PC-3 (cell line): ENCODE measurements at places on chromosomes 11 and 22.

DNA sequence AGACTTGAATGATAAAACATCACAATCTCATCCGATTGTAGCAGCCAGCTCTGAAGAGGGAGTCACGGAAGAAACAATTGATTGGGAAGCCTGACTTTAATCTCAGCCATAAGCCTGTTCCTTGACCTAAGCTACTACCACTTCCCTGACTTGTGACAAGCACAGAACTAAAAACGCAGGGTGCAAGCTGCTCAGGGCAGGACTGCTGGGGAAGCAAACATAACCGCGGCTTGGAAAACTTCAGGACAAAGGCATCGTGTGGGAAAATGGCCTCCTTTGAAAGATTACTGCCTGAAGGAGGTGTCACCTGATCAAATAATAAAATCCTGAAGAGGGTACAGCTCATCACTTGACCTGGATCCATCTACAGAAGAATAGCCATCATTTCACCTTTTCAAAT lies 595.3 kb upstream of the CADM1 start:
- no peak overlapping the region for H3K4me3 ChIP-seq
- no peaks in the 10 kb centered on the region for H3K36me3 ChIP-seq
- DNase-seq: no peak
- H3K4me1 ChIP-seq: no peaks in the 10 kb centered on the region

GRCh38 chr22:46542011-46542985 lies 4.9 kb upstream of the CELSR1 start:
- no peaks in the 10 kb centered on the region for H3K36me3 ChIP-seq
- no peaks in the 10 kb centered on the region for H3K27me3 ChIP-seq

DNA sequence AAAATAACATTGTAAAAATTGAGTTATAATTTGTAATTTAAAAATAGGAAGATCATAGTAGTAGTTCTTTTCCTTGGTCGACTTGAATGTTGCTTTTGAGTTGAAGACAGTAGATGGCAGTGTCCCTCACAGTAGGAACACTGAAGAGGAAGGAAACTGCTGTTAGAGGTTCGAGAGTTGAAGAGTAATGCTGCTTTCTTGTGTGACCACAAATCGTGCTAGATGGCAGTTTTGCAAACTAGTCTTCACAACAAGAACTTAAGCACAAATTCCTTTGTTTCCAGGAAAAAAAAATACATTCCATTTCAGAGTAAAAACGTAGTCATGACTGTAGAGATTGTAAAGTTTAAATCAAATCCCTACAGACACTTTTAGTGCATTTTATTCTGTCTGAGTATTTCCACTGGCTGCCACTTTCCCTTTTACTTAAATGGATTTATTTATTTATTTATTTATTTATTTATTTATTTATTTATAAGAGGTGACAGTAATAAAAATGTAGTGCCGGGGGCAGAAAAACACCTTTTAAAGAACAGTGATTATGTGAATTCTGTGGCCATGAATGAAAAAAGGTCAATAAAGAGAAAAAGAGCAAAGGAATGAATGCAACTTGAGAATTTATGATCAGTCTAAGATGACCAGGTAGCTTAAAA lies 54.6 kb downstream of the SPECC1L start:
- H3K27ac ChIP-seq: no peak overlapping the region
- H3K4me3 ChIP-seq: no peak overlapping the region
- H3K27me3 ChIP-seq: no peaks in the 10 kb centered on the region
- peaks cover 27% of the 10 kb centered on the region for H3K36me3 ChIP-seq
- DNase-seq: peak; percentile 47

GRCh38 chr11:130786586-130786985 lies 129.7 kb downstream of the SNX19 start:
- H3K4me3 ChIP-seq: no peak overlapping the region
- peaks cover 46% of the 10 kb centered on the region for H3K4me1 ChIP-seq

GRCh38 chr11:82308979-82309378 lies 424.7 kb downstream of the FAM181B start:
- H3K4me1 ChIP-seq: no peaks in the 10 kb centered on the region
- H3K27me3 ChIP-seq: no peaks in the 10 kb centered on the region
- DNase-seq: no peak
- no peak overlapping the region for H3K4me3 ChIP-seq
- H3K36me3 ChIP-seq: no peaks in the 10 kb centered on the region

DNA sequence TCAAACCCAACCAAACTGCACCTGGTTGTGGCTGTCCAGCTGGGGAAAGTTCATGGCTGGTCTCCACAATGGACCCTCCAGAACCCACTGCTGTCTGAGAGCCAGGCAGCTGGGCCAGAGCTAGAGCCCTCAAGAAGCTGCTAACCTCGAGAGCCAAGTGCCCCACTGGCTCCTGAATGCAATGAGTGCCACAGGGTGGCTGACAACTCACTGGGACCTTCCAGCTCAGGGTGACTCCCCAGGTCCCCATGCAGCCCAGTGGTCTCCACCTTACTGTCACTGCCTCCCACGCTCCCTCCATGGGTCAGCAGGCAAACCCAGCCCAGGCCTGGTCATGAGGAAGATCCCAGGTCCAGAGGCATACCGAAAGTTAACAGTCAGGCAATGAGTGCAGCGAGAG lies 8.0 kb upstream of the CHST1 start:
- H3K4me3 ChIP-seq: no peak overlapping the region
- no peak for DNase-seq
- H3K36me3 ChIP-seq: no peaks in the 10 kb centered on the region

DNA sequence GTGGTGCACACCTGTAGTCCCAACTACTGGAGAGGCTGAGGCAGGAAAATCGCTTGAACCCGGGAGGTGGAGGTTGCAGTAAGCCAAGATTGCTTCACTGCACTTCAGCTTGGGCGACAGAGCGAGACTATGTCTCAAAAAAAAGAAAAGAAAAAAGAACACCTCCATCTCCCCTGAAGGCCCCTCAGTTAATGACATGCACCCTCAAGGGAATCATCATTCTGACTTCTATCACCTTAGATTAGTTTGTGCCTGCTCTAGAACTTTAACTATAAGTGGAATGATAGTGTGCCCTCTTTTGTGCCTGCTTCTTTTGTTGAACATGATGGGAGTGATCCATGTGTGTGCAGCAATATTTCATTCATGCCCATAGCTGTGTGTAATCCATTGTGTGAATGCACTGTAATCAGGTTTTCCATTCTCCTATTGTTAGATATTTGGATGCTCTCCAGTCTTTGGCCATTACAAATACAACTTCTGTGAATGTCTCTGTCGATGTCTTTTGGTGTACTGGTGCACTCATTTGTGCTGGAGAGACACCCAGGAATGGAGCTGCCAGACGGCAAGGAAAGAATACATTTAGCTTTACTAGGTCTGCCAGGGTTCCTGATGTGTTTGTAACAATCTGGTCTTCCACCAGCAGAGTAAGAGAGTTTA lies 883 bp upstream of the VPREB3 start:
- DNase-seq: no peak
- no peak overlapping the region for H3K4me3 ChIP-seq
- peaks cover 5% of the 10 kb centered on the region for H3K4me1 ChIP-seq
- no peaks in the 10 kb centered on the region for H3K36me3 ChIP-seq

- 0 out of 2 replicates have a peak, but pooled peaks cover 6% of the 10 kb centered on the region for H3K36me3 ChIP-seq
- peak; percentile 37 for DNase-seq
- peak overlapping the region; percentile 79 for H3K4me3 ChIP-seq
- peaks cover 35% of the 10 kb centered on the region for H3K4me1 ChIP-seq
Observed at GRCh38 chr11:59141673-59142460, 789 bp upstream of the FAM111A start.

GRCh38 chr22:25839755-25840154 lies 97.8 kb downstream of the MYO18B start:
- no peaks in the 10 kb centered on the region for H3K36me3 ChIP-seq
- DNase-seq: no peak
- H3K4me3 ChIP-seq: no peak overlapping the region
- no peaks in the 10 kb centered on the region for H3K4me1 ChIP-seq

- H3K27me3 ChIP-seq: no peaks in the 10 kb centered on the region
- no peak overlapping the region for H3K4me3 ChIP-seq
- peaks cover 7% of the 10 kb centered on the region; the same call in 1 of the 2 replicates for H3K4me1 ChIP-seq
- H3K36me3 ChIP-seq: peaks cover 8% of the 10 kb centered on the region; the same call in 1 of the 2 replicates
Observed at GRCh38 chr11:6931146-6931713, 5.0 kb downstream of the ZNF215 start.

- H3K4me1 ChIP-seq: no peaks in the 10 kb centered on the region
- no peaks in the 10 kb centered on the region for H3K36me3 ChIP-seq
- DNase-seq: no peak
- H3K4me3 ChIP-seq: no peak overlapping the region
- no peaks in the 10 kb centered on the region for H3K27me3 ChIP-seq
- H3K27ac ChIP-seq: no peak overlapping the region
Observed at GRCh38 chr22:23393721-23394320, 186.3 kb downstream of the IGLL1 start.

DNA sequence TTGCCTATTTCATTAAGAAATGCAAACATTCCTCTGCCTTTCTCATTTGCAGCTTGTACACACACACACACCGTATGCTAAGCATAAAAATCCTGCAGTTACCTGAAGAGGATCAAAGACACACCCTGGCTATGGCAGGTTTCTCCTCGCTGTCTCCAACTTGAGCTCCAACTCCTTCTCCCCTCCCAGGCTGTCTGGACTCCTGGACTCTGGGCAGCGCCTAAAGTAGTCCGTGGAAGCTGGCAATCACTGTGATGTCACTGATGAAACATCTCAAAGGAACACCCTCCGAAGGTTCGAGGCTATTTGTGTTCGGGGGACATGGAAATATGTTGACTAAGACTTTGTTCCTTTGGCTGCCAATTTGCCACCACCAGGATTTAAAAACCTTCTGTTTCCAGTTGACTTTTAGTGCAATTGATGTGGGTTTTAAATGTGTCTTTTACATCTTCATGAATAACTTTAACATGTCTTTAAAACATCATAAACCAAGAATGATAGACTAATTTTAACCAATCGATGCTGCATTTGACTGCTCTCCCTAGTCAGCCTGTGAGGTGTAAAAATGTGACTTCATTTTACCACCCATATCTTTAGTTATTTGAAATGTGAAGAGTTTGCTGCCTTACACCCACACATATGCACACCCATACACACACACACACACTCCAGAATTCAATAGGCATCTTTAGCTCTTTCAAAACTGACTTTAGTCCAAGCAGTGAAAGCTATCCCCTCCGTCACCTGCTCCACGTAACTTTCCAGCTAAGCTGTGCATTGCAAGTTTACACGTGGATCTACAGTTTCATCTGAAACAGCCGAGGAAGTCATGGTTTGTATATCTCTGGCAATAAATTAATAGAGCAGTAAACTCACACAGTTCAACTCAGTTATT lies at the start of gene SLN:
SLN (minus strand) TSS at position 196 of the 895 bp plus-strand sequence.
- H3K27ac ChIP-seq: no peak within 1 kb of the TSS
- H3K4me1 ChIP-seq: no peaks in the 10 kb centered on the region
- H3K27me3 ChIP-seq: peaks cover 58% of the 10 kb centered on the region
- DNase-seq: no peak
- H3K36me3 ChIP-seq: no peaks in the 10 kb centered on the region

- peaks cover 56% of the 10 kb centered on the region for H3K27me3 ChIP-seq
- H3K4me3 ChIP-seq: no peak overlapping the region
- H3K27ac ChIP-seq: no peak overlapping the region
- H3K36me3 ChIP-seq: no peaks in the 10 kb centered on the region
Observed at GRCh38 chr11:120660024-120660565, 148.5 kb downstream of the GRIK4 start.

GRCh38 chr11:130625578-130626306 lies 177.3 kb downstream of the ADAMTS15 start:
- no peaks in the 10 kb centered on the region for H3K27me3 ChIP-seq
- H3K4me3 ChIP-seq: no peak overlapping the region
- no peak overlapping the region for H3K27ac ChIP-seq
- peaks cover 17% of the 10 kb centered on the region for H3K4me1 ChIP-seq
- H3K36me3 ChIP-seq: no peaks in the 10 kb centered on the region

GRCh38 chr22:33114565-33114964 lies 56.4 kb upstream of the SYN3 start:
- H3K27ac ChIP-seq: no peak overlapping the region
- DNase-seq: no peak
- H3K4me3 ChIP-seq: no peak overlapping the region
- no peaks in the 10 kb centered on the region for H3K27me3 ChIP-seq
- no peaks in the 10 kb centered on the region for H3K36me3 ChIP-seq

GRCh38 chr11:124394408-124394807 lies 4.4 kb downstream of the OR8B3 start:
- H3K36me3 ChIP-seq: no peaks in the 10 kb centered on the region
- H3K27me3 ChIP-seq: peaks cover 7% of the 10 kb centered on the region; the same call in 1 of the 2 replicates
- H3K4me1 ChIP-seq: no peaks in the 10 kb centered on the region
- no peak overlapping the region for H3K27ac ChIP-seq
- peak; percentile 40 for DNase-seq
- H3K4me3 ChIP-seq: no peak overlapping the region

GRCh38 chr11:98411777-98412176 lies 609.0 kb upstream of the CNTN5 start:
- DNase-seq: no peak
- no peak overlapping the region for H3K27ac ChIP-seq
- peaks cover 20% of the 10 kb centered on the region; the same call in 1 of the 2 replicates for H3K27me3 ChIP-seq
- H3K36me3 ChIP-seq: no peaks in the 10 kb centered on the region
- no peaks in the 10 kb centered on the region; the same call in 1 of the 2 replicates for H3K4me1 ChIP-seq

GRCh38 chr22:37273846-37274225 lies 8.5 kb upstream of the CYTH4 start:
- peaks cover 7% of the 10 kb centered on the region for H3K4me1 ChIP-seq
- no peak for DNase-seq
- H3K4me3 ChIP-seq: no peak overlapping the region
- no peaks in the 10 kb centered on the region for H3K27me3 ChIP-seq
- no peaks in the 10 kb centered on the region for H3K36me3 ChIP-seq
- no peak overlapping the region for H3K27ac ChIP-seq

- peaks cover 36% of the 10 kb centered on the region for H3K4me1 ChIP-seq
- H3K36me3 ChIP-seq: no peaks in the 10 kb centered on the region
- no peaks in the 10 kb centered on the region for H3K27me3 ChIP-seq
Observed at GRCh38 chr11:27200779-27201453, 160.3 kb downstream of the BBOX1 start.

DNA sequence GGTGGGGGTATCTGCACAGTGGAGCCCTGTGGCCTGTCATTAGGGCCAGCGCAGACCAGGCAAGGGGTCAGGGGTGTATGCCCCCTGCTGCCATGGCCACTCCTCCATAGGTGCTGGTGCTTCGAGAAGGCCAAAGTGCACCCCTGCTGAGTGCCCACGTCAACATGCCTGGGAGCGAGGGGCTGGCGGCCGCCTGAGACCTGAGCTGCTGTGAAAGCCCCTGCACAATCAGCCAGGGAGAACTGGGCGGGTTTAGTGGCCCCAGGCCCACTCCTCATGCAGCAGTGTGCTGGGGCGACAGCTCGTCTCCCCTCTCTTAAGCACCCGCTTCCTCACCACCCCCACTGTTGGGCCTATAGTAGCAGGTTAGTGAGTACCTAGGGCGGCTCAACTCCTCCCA lies 14.0 kb downstream of the ZDHHC24 start:
- DNase-seq: no peak
- no peak overlapping the region for H3K4me3 ChIP-seq
- H3K4me1 ChIP-seq: no peaks in the 10 kb centered on the region
- no peaks in the 10 kb centered on the region for H3K27me3 ChIP-seq
- H3K36me3 ChIP-seq: no peaks in the 10 kb centered on the region

DNA sequence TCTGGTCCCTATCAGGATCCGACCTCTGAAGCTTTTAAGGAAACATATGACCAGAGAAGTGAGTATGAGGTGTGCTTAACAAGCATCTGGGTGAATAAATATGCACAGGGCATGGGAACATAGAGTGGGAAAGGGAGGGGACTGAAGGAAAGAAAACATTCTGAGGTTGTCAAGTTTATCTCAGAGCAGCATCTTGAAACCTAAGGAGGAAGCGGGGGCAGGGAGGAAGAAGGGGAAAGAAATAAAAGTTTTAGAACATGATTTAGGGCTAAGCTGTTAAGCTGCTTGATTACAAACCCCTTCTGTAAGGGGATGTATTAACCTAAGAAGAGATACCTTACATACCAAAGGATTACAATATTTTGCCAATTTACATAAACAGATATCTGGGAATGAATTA lies 24.0 kb upstream of the SC5D start:
- H3K36me3 ChIP-seq: no peaks in the 10 kb centered on the region
- H3K27ac ChIP-seq: no peak overlapping the region
- no peak for DNase-seq
